ENCODE measurements at places on chromosomes 11 and 22.

- DNase-seq, result no peak
Observed at GRCh38 chr11:33377412-33378370, 120.5 kb downstream of the HIPK3 start.

GRCh38 chr22:43385770-43386641, 25.8 kb upstream of the MPPED1 start:
- DNase-seq, result peak; percentile 77

GRCh38 chr11:17547051-17547577, at the start of gene OTOG:
Gene OTOG, plus strand, starts transcription at chr11:17547259. Its CDS starts 114 bp downstream, at chr11:17547373.
- DNase-seq, result no peak

GRCh38 chr11:108239076-108239475, 16.2 kb downstream of the ATM start:
- DNase-seq, result no peak

GRCh38 chr11:20213790-20214189, 53.5 kb upstream of the DBX1 start:
- no peak for DNase-seq

DNA sequence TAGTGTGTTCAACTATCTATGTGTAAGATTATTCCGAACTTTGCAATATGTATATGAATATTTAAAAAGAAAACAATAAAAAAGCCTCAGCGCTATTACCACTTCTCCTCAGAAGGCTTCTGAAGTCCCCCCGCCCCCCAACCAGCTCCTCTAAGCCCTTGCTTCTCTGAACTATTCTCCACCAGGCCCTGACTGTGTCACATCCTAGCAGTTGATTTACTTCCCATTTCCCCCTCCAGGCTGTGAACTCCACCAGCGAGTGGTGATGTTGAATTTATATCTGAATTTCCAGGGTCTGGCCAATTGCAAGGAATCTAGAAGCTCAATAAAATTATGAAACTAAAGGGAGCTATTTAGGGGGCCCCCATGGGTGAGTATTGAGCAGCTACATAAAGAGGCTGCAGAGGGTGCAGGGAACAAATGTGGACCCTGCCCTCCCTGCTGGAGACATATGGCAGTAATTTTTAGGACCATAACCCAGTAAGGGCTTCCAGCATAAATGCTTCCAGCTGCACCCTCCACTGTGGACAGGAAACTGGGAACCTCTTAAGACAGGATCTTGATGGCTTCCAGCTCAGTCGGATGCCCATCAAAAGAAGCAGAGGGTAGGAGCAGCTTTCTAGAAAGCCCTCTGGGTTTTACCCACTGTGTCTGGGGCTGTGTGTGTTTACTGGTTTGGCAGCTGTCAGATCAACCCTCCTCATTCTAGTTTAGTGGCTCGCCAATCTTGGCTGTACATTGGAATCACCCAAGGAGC, 81.4 kb downstream of the TIMP3 start:
- no peak for DNase-seq
